ENCODE measurements at places on chromosomes 2 and 18.

GRCh38 chr2:103879101-103879500 is 974.8 kb upstream of the POU3F3 start:
- no peak for DNase-seq

GRCh38 chr2:127637725-127638252 is 8.2 kb upstream of the GPR17 start:
- DNase-seq: no peak

DNA sequence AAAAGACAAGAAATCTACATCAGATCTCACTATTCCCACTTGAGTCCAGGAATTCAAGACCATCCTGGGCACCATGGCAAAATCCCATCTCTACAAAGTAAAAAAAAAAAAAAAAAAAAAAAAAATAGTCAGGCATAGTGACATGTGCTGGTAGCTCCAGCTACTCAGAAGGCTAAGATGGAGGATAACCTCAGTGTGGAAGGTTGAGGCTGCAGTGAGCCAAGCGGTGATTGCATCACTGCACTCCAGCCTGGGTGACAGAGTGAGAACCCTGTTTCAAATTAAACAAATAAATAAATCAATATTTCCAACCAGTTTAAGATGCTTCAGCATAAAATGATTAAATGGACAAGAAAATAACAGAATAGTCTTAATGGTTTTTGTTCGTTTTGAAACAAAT is 197.4 kb downstream of the DSEL start:
- DNase-seq: no peak

DNA sequence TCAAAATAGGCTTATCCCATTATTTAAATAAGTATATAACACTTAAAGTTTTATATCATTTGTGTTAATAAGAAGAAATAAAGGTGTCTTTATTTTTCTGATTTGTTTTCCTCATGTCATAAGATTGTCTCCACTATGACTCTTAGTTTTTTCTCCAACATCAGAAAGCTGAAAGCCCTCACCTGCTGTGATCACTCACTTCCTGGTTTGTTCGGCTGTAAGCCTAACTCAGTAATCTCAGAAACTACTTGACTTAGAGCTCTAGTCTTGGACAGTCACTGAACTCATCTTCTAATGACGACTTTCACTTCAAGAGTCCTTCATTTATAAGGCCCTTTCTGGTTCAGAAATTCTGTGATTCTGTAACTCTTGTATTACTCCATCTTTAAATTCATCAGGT is 311.0 kb downstream of the ZEB2 start:
- DNase-seq: no peak

DNA sequence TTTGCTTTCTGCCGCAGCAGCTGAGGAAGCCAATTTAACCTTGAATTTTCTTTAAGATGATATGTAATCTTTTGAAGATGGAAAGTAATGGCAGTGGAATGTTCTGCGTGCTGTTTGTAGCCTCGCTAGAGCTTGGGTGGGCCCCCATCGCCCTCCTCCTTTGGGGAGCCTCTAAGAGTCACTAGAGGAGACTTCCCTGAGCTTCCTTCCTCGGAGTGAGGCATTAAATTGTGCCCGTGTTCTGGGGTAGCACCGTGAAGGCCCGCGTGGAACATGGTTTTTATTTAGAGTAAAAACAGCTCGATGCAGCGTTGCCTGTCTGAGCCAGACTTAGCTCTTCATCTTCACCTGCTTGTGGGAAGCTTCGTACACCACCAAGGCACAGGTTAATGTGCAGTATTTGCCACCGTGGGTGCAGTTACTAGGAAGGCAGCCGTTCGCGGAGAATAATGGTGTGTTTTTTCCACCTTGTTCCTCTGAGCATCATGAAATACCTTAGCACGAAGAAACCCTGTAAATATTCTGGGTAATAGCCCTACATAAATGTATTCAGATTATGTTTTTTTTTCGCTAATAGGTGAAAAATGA is 38.5 kb downstream of the NCK2 start:
- DNase-seq: no peak

All from occipital lobe (tissue), 3 donors.